Foreskin melanocyte (primary cell): ENCODE measurements at places on chromosomes 6 and 20.

- no peak for DNase-seq
These were observed 45.5 kb downstream of the PTPN1 start for GRCh38 chr20:50555662-50556061.

DNA sequence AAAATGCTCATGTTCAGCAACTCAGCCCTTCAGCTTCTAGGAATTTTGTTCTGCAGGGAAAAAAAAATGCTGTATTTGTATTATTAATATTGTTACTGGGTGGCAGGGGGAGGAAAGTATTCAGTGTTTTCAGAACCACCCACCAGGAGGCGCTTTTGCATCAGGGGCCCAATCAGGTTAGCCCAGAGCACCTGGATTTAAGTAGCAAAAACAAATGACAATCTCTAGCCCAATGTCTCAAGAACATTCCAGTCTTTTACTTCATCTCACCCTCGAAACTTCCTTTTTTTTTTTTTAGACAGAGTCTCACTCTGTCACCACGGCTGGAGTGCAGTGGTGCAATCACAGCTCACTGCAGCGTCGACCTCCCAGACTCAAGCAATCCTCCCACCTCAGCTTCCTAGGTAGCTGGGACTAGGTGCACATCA, 635 bp upstream of the C20orf203 start:
- DNase-seq, result no peak

DNA sequence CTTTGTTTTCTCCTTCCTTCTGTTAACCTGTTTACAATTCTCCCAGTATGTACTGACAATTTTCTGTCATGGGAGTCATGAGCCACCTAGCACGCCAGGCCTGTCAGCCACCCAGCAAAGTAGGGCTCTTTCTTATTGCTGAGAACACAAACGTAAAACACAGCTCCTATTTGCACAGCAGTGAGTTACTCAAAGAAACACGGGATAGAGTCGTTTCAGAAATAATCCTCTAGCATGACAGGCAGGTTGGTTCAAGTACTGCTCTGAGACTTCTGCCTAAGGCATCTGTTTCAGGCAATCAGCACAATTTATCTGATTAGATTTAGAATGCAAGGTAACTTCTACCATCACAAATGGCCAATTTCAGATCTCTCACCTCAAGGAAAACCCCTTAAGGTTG, 88.8 kb downstream of the CD24 start:
- no peak for DNase-seq

DNA sequence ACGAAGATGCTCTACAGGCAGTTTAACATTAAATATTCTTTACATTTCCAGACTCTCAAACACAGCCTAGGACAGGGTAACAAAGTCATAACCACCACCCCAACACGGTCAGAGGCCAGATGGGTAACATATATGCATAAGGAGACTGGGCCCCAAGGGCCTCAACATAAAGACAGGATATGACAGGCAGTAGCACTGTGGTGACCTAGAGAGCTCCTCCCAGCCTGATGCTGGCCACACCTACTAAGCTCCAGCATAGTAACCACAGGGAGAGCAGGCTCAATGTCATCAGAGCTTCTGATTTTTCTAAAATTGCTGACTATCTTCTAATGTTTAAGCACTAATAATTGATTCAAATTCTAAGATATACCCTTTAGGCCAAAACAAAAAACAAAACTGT, 21.7 kb downstream of the SMLR1 start:
- no peak for DNase-seq

- no peak for DNase-seq
These were observed 48.8 kb downstream of the NOX3 start for GRCh38 chr6:155406801-155407200.

DNA sequence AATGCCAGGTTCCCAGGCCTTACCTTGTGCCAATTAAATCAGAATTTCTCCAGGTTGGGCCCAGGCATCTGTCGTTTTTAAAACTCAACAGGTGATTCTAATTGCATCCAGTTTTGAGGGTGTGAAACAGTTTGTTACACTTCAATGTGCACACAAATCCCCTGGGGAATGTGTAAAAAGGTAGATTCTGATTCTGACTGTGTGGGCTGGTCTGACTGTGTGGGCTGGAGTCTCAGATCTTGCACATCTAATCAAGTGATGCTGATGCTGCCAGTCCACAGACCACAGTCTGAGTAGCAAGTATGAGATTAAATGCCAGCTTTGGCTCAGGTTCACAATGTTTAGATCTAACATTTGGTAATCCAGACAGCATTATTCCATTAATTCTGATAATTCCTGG, 12.5 kb upstream of the ETV7 start:
- no peak for DNase-seq

- DNase-seq, result no peak
These were observed 15.2 kb upstream of the ZNF335 start for GRCh38 chr20:45987108-45987780.

GRCh38 chr6:107805504-107805903, 18.6 kb downstream of the SCML4 start:
- no peak for DNase-seq

GRCh38 chr20:25054096-25054820, 3.7 kb downstream of the ACSS1 start:
- no peak for DNase-seq

DNA sequence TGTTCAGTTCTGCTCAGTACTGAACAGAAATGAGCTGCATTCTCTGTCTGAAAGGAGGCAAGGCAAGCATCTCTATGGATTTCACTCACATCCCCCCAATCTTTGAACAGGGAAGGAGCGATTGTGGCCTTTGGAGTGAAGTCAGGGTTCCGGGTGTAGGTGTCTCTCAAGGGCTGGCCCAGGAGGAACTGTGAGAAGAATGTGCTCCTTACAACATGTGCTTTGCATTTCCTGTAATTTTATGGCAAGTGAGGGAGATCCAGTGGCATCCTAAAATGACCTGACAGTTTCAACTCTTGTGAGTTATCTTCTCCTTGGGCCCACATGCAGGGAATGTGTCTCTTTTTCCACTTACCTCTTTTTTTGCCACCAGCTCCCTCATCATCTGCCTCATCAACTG, 63.0 kb upstream of the RIN2 start:
- DNase-seq, result no peak

- no peak for DNase-seq
These were observed 55.6 kb downstream of the FAM120B start for GRCh38 chr6:170362121-170362520.
